ENCODE measurements at places on chromosomes 4 and X.

DNA sequence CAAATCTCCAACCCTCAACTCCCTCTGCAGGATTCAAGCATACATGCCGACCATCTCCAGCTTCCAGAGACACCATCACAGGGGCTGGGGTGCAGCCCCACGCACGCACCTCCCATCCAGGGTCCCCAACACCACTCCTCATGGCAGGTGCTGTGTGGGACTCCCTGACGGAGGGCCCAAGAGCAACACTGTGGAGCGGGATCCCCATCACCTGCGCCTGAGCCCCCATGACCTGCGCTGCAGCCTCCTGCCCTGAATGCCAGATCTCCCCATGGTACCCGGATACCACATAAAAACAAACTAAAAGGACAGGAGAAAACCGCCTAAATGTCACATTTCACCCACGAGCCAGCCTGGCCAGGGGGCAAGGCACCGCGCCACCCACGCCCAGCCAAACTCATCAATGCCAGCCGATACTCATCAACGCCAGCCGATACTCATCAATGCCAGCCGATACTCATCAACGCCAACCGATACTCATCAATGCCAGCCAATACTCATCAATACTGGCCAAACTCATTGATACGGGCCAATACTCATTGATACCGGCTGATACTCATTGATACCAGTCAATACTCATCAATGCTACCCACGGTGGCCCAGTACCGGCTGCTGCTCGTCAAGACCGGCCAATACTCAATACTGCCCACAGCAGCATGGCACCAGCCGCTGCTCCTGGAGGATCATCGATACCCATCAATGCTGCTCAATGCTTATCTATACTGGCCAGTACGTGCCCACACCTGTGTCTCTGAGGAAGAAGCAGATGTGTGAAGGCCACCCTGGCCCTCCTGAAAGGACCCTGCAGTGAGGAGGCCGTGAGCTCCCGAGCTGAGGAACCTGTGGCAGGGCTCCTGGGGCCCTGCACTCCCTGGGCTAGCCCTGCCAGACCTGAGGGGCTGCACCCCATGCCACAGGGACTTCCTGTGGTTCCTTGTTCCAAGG is 6.2 kb downstream of the CTBP1 start:
- no peak for DNase-seq

DNA sequence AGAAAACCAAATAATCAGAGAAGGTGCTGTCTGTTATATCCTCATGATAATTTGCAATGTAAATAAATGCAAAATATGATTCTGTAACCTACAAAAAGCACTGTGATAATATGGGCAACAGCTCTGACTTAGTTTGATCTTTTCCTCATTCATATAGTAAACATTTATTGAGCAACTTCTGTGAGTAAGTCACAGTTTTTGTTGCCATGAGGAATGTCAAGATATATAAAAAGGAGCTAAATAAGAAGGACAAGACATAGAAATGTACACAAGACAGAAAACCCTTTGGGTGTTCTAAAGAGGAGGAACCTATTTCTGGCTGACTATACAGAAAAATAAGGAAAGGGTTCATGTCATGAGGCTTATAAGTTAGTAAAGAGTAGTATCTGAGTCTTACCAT is 44.3 kb downstream of the ARSJ start:
- DNase-seq = no peak

DNA sequence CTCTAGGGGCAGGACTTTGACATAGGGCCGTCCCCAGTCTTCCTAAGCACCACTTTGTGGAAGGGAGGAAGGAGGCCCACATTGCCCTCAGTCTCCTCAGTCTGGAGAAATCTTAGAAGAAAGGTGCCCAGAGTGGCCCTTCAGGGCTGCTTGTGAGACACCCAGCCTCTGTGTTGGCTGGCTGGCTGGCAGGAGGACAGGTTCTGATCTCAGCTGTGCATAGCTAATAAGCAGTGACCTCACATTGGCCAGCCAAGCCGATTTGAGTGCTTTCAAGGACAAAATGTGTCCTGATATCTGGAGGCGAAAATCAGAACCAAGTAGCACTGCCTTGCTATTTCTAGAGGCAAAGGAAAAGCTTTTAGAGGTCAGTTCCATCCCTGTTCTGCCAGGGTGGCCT is 211.5 kb downstream of the BCOR start:
- no peak for DNase-seq

- no peak for DNase-seq
These were observed 2246.0 kb downstream of the ARAP2 start for GRCh38 chr4:33998291-33998690.

- no peak for DNase-seq
These were observed 90.5 kb upstream of the RAPGEF2 start for GRCh38 chr4:159012381-159012780.

GRCh38 chr4:1511441-1512041 is 105.3 kb upstream of the NKX1-1 start:
- no peak for DNase-seq

DNA sequence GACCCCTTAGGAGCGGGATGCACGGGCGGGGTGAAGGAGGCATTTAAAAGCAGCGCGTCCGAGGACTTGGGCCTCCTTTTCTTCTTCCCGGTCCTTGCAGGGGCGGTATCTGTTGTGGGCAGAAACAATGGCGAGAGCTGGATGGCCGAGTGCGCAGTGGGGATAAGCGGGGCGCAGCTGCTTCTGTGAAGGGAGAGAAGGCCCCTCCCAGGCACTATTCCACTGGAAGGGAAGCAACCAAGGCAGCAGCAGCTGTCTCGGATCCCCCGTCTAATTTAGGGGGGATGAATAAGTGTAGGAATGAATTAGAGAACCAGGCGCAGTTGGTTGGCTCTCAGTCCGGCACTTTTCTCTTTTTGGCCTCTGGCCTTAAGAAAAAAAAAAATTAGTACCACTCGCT is 995 bp downstream of the SMARCA5 start:
- DNase-seq = peak; percentile 39

DNA sequence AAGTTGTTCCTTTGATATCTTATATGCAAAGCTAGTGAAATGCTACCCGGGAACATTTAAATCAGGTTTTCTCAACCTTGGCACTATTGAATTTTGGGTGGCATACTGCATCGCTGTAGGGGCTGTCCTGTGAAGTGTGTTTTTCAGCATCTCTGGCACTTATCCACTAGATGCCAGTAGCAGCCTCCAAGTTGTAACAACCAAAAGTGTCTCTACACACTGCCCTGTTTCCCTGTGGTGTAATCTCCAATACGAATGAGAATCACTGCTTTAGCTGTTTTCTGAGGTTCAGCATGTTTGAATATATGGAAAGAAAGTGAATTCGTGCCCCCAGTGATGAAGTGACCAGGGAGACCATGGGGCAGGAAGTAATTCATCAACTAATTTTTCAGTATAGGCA is 551.6 kb upstream of the PRKX start:
- no peak for DNase-seq

GRCh38 chr4:124828382-124828781 is 115.8 kb upstream of the ANKRD50 start:
- no peak for DNase-seq

- DNase-seq = peak; percentile 64
These were observed 1.5 kb downstream of the CFAP97 start for GRCh38 chr4:185201977-185202962.

- no peak for DNase-seq
These were observed 726.5 kb downstream of the FAM133A start for GRCh38 chrX:94400488-94400887.

DNA sequence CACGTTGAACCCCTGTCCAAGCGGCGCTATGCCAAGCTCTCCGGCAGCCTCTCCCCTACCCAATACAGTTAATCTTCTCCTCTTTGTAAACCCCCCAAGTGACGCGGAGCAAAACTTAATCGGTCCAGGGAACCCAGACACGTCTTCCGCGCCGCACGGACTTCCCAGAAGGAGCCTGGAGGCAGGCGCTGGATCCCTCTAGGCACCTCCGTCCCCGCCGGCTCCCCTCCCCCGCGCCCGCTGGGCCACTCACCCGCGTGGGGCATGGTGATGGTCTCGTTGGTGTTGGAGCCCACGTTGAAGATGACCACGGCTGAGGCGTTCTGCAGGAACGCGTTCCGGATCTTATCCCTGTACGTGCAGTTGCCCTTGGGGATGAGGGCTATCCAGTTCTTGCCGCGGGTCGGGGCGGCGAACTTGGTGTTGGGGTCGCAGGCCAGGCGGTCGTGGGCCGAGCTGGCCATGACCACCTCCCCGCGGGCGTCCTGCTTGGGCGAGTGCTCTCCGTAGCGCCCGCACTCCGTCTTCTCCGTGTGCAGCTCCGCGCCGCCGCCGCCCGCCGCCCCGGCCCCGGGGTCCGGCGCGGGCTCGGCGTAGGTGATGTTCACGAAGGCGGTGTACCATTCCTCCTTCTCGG is 1.1 kb downstream of the RNF150 start:
- no peak for DNase-seq

DNA sequence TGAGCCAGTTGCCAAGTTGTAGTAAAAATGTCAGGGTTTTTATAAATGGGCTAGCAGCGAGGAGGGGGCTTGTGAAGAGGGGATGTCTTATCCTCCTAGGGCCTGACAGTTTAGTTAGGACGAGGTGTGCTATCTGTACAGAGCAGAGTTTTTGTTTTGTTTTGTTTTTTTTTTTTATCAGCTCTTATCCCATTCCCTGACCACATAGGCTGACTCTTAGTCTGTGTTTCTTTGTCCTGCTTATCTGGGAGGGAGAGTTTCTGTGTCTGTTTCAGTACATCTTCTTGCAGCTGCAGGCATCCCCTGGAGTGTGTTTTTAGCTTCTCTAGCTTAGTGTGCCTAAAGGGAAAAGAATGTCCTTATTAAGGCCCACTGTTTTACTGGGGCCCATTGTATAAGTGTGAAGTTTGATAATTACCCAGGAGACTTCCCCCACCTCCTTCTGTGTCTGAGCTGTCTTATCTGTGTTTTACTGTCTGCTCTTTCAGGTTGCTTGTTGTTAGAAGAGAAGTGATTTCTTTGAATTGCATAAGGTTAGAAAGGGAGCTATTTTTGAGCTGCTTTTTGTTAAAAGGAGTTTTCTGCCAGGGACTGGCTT is 32.0 kb downstream of the PAGE2 start:
- DNase-seq = no peak

- DNase-seq = no peak
These were observed 4.9 kb upstream of the ABRAXAS1 start for GRCh38 chr4:83489711-83490326.

GRCh38 chr4:38040619-38041018 is 80.4 kb downstream of the PTTG2 start:
- no peak for DNase-seq

- no peak for DNase-seq
These were observed 70.5 kb upstream of the MXD4 start for GRCh38 chr4:2332201-2332975.

- no peak for DNase-seq
These were observed 87.0 kb downstream of the GLRA2 start for GRCh38 chrX:14616301-14616700.

DNA sequence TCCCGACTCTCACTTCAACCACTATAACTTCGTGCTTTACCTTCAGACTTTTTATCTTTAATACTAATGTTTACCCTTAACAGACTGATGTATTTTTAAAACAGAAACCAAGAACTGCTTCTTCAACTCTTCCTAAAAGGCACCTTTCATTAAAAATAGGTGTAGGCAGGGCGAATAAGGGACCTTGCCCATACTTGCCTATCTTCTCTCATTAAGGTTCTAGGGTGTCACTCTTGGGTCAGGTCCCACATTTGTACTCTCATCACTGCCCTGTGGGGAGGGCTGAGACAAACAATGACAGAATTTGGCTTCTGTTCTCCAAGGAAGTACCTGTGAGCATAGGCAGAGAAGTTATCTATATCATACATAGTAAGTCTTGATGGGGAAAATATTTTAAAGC is 69.7 kb downstream of the ANKRD50 start:
- no peak for DNase-seq
